ENCODE measurements at places on chromosomes 1 and 21.

GRCh38 chr1:3630914-3631313 lies 6.1 kb downstream of the TPRG1L start:
- no peak for DNase-seq

DNA sequence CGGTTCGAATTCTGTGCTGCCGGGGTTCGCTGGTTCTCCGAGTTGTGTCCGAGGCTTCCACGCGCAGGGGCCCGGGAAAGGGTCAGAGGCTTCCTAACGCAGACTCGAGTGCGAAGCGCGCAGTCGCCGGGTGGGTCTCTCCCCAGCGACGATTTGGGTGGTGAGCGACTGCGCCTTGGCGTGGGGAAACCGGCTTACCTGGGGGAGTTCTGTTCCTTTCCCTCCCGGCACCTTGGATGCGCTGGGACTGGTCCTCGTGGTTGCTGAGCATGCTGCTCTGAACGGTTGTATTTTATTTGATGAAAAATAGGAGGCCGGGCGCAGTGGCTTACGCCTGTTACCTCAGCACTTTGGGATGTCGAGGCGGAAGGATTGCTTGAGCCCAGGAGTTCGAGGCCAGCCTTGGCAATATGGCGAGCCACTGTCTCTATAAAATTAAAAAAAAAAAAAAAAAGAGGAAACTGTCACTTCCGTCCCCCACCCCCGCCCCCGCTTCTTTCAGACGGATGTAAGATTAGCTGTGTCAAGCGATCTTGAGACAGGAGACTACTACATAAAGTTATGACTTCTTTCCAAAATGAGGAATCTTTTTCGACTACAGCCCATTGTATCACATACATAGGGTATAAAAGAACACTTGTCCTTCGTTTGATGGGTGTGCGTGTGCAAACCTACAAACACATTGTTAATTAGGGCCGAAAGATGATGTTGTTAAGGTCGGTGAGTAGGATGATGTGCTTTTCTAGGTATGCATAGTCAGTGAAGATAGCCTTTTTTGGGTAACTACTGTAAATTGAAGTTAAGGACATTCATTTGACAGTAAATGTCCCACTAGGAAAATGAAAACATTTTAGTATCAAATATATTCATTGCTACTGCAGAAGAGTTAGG lies at the start of gene CCDC18:
Gene CCDC18 (plus strand): TSS at position 2 of the 891 bp plus-strand sequence. CDS start 2,638 bp downstream, outside the sequence.
- DNase-seq, result no peak

DNA sequence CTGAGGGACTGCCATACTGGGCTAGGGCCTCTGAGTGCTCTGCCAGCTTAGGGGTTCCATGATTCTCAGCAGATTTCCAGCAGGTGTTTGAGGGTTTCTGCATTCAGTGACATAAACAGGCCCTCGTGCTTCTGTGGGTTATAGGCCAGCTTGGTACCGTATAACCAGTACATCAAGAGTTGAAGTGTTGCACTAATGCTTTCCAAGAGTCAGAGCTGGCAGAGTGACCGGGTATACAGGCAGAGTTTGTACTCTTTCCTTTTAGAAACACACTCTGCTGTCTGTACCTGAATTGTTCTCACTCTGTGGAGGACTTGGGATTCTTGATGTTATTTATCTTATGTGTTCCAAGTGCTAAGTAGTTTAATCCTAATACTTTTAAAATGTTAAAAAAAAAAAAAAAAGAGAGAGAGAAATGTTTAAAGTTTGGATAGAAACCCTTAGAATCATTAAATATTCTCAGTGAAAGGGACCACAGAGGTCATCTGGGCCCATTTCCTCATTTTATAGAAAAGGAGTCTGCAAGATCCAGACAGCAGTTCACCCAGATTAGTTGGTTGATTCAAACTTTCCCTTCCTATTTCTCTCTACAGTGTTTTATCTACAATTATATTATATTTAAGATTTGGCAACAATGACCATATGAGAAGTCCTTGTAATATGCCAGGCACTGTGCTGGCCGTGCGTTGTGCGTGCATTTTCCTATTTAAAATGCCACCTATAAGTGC lies 325.8 kb downstream of the KIF26B start:
- DNase-seq, result no peak

DNA sequence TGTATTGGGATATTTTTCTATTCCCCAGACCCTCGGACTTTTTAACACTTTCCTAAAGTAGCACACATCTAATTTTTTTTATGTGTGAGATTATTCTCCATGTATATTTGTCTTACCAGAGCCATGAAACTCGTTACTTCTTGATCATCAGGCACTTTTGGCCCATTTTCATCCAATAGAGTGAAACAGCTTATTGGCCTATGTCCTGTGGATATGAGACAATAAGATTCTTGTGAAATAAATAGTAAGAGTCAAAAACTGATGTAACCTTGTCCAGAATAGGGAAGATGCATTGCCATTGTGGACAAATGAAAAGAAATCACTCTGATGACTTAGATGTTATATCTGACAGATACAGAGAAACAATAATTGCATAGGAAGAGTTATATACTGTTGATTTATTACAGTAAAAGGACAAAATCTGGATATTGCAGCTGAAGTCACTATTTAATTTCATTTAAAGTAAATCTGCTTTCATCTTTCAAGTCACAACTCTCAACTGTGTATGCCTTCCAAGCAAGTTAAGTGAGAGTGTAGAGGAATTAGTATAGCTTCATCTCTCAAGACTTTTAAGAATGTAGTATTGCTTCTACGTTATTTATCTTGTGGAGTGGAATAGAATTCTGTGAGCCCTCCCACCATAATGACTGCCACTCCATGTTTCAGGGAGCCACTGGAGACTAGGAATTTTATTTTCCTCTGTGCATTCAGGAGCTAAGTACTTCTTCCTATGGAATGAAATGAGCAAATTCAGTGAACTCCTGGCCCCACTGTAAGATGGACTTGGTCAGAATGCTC lies 86.9 kb downstream of the ADAMTS1 start:
- no peak for DNase-seq

GRCh38 chr21:43892984-43893535 lies 28.0 kb downstream of the AGPAT3 start:
- DNase-seq, result peak; percentile 62

DNA sequence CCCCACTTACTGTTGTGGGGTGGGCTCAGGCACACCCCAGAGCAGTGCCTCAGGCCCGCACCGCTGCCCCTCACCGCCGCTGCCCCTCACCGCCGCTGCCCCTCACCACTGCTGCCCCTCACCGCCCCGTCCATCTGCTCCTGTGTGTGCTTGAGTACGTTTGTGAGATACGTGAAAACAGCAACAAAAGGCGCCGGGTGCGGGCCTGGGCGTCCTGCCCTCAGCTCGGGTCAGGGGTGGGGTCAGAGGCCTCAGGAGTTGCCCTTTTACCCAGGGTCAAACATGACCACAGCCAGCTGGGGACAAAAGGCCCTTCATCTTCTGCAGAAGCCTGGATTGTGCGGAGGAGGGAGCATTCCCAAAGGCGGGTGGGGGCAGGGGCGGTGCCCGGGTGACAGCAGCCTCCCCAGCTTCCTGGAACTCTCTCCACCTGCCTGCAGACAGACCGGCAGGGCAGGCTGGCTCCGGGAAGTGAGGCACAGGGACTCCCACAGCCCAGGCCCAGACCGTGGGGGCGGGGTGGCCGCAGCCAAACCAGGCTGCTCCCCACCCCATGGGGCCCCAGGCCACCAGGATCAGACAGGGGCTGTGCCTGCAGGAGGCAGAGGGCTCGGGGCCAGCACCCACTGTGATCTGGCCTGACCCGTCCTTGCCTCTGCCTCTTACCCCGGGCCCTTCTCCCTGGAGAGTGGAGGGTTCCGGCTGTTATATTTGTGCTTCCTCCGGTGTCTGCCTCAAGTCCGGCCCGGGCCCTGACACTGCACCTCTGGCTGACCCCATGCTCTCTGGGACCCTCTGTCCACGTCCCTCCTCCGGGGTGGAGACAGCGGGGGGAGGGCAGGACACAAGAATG lies 2.3 kb upstream of the VWA1 start:
- peak; percentile 92 for DNase-seq

DNA sequence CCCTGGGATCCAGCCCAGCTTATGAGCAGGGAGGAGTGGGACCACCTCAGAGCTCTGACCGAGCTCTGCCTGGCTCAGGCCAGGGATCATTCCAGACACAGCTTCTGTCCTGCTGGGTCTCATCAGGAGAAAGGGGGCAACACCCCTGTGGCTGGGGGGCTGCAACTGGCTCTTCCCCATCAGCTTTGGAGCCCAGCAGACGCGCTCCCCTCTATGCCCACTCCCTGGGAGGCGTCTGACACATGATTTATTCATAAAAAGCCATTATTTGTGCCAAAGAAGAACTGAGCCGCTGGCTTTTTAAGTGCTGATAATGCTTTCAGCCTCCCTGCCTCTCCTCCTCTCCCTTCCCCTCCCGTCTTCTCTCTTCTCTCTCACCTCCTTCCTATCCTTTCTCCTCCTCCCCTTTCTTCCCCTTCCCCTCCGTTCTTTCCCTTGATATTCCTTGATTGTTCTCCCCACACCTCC lies 25.0 kb downstream of the FOXO6 start:
- DNase-seq, result no peak
